ENCODE measurements at places on chromosomes 7 and 10.

DNA sequence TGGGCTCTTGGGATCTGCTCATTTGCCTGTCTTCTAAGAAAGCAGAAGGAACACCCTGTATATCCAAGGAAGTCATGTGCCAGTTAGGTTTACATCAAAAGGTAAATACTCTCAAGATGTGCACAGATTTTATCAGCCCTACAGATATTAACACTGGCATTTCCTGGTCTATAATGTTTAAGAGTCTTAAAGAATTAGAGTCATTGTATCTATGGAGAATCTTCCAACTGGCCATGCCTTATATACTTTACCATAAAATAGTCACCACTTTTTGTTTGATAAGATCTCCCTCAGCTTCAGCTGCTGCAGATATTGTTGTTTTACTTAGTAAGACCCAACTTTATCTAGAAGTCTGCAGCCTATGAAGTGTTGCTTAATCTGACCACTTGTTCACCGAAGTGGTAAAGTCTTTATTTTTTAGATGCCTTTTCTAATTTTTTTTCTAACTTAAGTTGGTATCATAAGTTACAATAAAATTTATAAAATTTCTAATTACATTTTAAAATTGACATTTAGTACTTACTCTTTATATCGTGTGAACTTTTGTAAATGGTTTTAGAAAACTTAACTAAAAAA, 58.5 kb downstream of the CPED1 start:
- no peak for DNase-seq

GRCh38 chr7:122306320-122307227, 2.0 kb upstream of the FEZF1 start:
- no peak for DNase-seq

- DNase-seq, result no peak
Observed at GRCh38 chr7:135175931-135176330, 5.4 kb upstream of the CYREN start.

DNA sequence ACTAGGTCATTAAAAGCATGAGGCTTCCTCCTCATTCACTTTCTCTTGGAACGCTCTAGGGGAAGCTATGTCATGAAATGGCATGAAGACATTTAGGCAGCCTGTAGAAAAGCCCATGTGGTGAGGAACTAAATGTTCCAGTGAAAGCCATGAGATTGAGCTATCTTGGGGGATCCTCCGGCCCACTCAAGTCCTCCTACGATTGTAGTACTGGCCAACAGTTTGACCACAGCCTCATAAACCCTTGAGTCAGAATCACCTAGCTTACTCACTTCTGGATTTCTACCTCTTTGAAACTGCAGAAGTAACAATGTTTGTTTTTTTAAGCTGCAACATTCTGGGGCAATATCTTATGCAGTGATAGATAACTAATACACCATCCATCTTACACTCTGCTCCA, 605.1 kb downstream of the SORCS1 start:
- DNase-seq, result no peak

DNA sequence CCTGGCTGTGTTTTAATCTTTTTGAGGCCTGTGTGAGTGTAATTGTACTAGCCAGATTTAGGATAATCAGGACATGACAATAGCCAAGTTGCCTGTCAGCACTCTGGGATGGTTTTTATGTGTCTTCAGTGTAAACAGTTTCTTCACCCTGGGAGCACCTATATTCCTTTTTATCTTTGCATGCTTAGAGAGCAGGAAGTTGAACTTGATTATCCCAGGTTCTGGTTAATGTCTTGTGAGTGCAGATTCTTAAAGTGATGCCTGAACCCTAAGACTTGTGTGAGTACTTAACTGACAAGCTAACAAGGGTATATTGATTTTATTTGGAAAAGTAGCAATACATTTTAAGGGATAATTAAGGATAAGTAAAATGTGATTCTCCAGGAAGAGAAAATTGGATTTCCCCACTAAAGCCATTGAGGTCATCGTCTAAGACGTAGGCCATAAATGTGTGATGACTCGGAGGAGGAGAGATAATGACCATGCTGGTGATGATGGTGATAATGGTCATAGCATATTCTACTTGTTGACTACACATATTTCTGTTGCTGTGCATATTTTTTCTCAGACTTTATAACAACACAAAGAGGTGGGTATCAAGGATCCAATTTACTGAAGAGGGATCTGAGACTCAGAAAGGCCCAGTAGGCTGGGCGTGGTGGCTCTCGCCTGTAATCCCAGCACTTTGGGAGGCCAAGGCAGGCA, 234.7 kb downstream of the CAMK1D start:
- no peak for DNase-seq

GRCh38 chr7:116528008-116528789, 3.4 kb downstream of the CAV1 start:
- DNase-seq, result no peak
